ENCODE measurements at places on chromosomes 3 and 15. TPM values are rescaled to one million over a fixed set of nuclear protein-coding genes. Genes with fewer than 3 reads are reported as not detected.

Gene CLCN2
- total RNA-seq = 4.6 TPM

Gene RYR3
- total RNA-seq = not detected

Gene CYP8B1
- total RNA-seq = not detected

Gene ITGB5
- 307 TPM for total RNA-seq

Gene MCF2L2
- 0.29 TPM for total RNA-seq

Gene BCHE
- total RNA-seq = 5.8 TPM

Gene CCDC54
- not detected for total RNA-seq

Gene LACTB
- 31.4 TPM for total RNA-seq

Gene ACSBG1
- total RNA-seq = not detected

Gene KIAA1143
- total RNA-seq = 13.3 TPM

Gene UROC1
- total RNA-seq = not detected

Gene C3orf20
- not detected for total RNA-seq

Gene PRR20G
- total RNA-seq = not detected

Gene MKRN3
- total RNA-seq = not detected

Gene DGKG
- under 0.01 TPM for total RNA-seq

Gene SHC4
- total RNA-seq = 1.9 TPM

Gene IQCF5
- not detected for total RNA-seq

Gene EBLN2
- total RNA-seq = 0.35 TPM

Gene SH2D7
- total RNA-seq = not detected

Gene PPP1R14D
- total RNA-seq = not detected

Gene WNT5A
- total RNA-seq = 46.1 TPM

Gene SSUH2
- total RNA-seq = not detected

Gene SAMD7
- not detected for total RNA-seq

Gene DTWD1
- total RNA-seq = 26.9 TPM

Gene RBMS3
- 28.9 TPM for total RNA-seq

Gene POLQ
- total RNA-seq = 2.3 TPM

Gene SYNPR
- total RNA-seq = not detected

Gene TSEN2
- 8.6 TPM for total RNA-seq

Gene ANP32A
- 65.7 TPM for total RNA-seq

Gene NAA50
- 130 TPM for total RNA-seq

Gene BBS4
- 26.2 TPM for total RNA-seq

Gene QARS1
- total RNA-seq = 334 TPM

Gene AADACL2
- not detected for total RNA-seq

Gene ALPK3
- total RNA-seq = under 0.01 TPM

Gene C2CD4A
- total RNA-seq = not detected

Gene KCNAB1
- total RNA-seq = not detected

Gene ATP13A4
- total RNA-seq = not detected

Gene THPO
- total RNA-seq = not detected

Gene SH3GL3
- total RNA-seq = not detected

Gene HDC
- total RNA-seq = not detected

Gene NLGN1
- 2.0 TPM for total RNA-seq

Gene WDR76
- 23.6 TPM for total RNA-seq

Gene PARP16
- total RNA-seq = 5.2 TPM

Gene CADPS
- total RNA-seq = under 0.01 TPM

Gene GXYLT2
- 11.7 TPM for total RNA-seq

Gene ZBBX
- not detected for total RNA-seq
